NCI-H1694 treated with DMSO at 0.1 percent for 48 hours (cell line): ENCODE measurements at places on chromosomes 6 and 20.
A peak's percentile ranks its signal among the peaks of the same experiment; 100 is the strongest.

- no peak for DNase-seq
Observed at GRCh38 chr6:148516617-148517016, 174.0 kb downstream of the SASH1 start.

DNA sequence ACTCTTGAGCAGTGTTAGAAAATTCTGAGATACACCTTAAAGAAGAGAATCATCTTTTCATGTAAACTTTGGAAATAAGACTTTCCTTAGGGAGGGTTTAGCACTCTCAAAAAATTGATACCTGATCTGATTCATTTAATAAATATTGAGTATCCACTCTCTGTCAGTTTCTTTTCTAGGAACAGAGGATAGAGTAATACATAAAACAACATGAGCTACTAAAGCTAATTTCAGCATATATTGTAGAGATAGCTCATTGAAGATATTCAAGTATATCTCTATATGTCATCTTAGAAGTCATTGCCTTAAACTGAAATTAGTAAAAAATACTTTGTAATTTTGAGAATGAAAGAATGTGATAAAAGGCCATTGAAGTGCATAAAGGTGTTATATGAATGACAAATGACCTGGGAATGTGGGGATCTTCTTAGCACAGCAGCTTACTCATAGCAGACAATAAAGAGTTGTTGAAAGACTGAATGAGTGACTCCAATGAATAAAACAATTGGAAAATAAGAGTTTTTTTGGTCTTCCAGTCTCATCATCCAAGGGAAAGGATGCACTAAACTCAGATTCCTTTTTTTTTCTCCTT lies 29.2 kb downstream of the RHAG start:
- DNase-seq, result no peak

DNA sequence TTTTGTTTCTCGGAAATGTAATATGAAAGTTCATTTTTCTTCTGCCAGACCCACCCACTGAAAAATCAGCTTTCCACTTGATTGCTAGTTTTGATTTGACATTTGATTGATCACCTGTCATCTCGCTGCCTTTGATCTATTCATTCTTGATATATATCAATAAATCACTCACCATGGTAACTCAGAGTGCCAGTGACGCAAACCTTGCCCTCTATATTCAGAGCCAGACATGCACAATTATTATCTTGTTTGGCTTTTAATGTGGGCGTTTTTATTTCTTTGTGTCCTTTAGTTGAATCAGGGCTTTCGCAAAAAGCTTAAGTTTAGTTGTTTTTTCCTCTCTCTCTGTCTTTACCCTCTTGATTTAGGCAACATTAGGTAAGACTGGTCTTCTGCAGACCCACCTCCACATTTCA lies 2.0 kb downstream of the TSHZ2 start:
- DNase-seq, result no peak

DNA sequence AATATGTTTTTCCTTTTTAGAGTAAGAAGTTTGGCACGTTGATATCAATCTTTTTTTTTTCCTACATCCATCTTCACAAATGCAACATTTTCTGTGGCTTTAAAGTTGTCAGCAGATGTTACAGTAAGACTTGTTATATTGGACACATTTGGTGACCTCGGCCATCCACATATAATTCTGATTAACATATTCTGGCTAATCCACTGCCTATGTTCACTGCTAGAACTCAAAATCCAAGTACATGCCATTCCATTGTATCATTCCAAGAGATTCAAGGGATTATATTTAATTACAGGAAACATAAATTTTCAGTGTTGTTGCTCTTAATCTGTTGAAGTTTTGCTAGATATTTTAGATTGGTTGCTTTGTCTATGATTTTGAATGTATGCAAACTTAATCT lies 367.6 kb downstream of the TENT5A start:
- DNase-seq, result no peak

- no peak for DNase-seq
Observed at GRCh38 chr20:56903858-56904257, 274.8 kb downstream of the TFAP2C start.

GRCh38 chr6:70956451-70957283 lies at the start of gene B3GAT2:
B3GAT2 (minus strand) TSS chr6:70957060; CDS start chr6:70956429, 631 bp downstream.
- DNase-seq, result peak; percentile 15

DNA sequence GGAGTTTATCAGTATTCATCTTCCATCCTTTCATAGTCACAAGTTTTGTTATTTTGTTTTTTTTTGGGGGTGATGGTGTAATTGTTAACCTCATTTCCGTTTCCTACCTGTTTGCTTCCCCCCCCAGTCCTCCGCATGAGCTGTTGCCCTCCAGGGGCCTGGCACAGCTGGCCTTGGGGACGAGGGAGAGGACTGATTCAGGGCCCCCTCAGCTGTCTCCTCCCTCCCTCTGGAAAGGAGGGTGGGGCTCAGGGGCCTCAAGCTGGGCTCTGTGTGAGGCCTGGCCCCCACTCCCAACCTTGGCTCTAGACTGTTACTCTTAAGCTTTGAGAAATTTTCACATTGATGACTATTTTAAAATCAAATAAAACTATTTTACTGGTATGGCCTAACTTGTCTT lies 4.0 kb downstream of the LRRC73 start:
- DNase-seq, result no peak

DNA sequence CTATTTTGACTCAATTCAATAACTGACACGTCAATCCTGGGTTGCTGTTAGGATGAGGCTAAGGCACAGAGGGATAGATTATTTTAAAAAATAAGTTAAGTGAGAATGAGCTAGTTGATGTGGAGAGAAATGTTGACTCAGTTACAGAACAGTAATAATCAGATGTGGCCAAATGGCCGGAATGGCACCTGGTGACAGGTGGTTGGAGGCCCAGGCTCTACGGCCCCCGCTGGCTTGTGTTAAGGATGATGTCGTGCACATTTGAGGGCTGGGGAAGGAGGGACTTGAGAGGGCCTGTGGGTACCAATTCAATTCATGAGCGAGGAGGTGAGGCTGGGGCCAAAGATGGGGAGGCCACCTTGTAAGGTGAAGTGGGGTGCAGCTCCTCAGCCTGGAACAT lies 31.7 kb downstream of the APCDD1L start:
- no peak for DNase-seq

DNA sequence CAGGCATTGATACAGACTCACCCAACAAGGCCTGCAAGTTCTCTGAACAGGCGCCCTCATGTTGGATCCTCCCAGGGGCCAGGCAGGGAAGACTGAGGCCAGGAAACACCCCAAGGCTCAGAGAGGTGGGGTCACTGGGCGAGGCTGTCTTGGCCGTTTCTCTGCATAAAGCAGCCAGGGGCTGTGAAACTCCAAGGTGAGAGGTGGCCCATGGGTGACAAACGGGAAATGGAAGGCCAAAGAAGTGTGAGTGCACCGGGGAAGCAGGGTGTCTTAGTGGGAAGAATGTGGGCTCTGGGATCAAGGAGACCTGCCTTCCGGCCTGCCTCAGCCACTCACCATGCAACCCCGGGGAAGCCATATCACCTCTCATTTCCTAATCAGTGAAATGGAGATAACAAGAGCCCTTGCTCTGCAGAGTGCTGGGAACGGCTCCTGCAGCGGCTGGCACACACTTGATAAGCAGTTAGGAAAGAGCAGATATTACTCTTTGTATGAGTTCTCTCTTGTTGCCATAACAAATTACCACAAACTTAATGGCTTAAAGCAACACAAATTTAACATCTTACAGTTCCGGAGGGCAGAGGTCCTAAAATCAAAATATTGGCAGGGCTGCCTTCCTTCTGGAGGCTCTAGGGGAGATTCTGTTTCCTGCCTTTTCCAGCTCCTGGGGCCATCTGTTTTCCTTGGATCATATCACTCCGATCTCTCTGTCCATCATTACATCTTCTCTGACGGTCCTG lies 168.6 kb downstream of the NFATC2 start:
- DNase-seq, result no peak

- no peak for DNase-seq
Observed at GRCh38 chr6:8659404-8660189, 224.3 kb upstream of the SLC35B3 start.

DNA sequence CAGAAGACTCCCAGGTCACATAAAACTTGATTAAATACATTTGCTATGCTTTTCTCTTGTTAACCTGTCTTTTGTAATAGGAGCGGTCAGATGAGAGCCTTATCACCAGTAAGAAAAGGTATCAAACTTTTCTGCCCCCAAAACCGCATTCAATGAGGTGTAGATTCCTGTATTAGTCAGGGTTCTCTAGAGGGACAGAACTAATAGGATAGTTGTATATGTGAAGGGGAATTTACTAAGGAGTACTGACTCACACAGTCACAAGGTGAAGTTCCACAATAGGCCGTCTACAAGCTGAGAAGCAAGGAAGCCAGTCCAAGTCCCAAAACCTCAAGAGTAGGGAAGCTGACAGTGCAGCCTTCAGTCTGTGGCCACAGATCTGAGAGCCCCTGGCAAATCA lies 32.7 kb downstream of the PTPRK start:
- no peak for DNase-seq

GRCh38 chr6:85824329-85824728 lies 181.6 kb upstream of the SYNCRIP start:
- no peak for DNase-seq

GRCh38 chr20:36313926-36314325 lies 7.8 kb downstream of the DLGAP4 start:
- DNase-seq, result no peak

DNA sequence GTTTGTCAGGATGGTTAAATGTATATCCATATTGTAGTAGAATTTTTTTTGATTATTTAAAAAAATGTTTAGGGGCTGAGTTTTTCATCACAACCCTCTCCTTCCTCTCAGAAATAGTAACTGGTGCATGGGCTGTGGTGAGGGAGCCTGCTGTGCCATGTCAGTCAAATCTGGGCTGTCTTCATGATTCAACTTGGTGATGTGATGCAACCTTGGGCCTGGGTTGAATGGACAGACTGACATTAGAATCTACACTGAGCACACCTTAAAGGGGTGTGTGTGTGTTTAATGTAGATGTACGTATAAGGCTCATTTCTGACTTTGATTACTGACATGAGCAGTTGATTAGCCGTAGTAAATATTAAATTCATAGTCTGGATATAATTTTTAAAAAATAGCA lies 3.7 kb downstream of the TJAP1 start:
- no peak for DNase-seq

DNA sequence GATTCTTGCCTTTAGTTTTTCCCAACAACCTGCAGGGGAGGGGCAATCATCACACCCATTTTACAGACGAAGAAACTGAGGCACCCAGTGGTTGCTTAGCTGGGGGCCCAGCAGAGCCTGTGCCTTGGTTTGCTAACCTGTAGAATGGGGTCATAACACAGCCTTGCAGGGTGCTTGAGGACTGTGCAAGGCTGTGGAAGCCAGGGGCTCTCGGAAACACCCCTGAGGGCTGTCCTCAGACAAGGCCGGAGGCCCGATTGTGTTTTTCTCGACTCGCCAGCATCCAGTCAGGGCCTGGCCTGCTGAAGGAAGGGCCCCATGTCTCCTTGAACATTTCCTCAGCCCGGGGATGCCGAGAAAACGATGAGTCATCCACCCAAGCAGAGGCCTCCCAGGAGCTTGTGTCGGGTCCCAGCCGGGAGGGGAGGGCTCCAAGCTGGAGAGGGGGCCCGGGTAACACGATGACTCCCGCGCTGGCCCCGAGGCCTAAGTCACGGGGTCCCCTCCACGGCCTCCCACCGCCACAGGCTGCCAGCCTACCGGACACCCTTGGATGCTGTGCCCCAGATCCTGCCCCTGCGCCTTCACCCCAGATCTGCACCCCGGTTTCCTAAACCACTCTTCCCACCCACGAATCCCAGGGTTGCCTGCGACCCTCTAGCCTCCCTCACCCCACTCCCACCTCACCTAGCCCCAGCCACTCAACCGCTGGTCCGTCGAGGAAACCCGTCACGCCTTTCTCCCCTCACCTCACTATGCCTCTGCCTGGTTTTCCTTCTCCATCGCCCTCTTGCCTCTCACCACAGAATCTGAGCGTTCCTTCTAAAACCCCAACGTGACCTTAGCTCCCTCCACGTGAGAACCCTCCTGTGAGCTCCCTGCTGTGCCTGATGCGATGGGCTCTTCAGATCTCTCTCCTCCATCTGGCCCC lies 10.6 kb downstream of the NOL4L start:
- no peak for DNase-seq
